ENCODE measurements at places on chromosomes 2 and 18.

DNA sequence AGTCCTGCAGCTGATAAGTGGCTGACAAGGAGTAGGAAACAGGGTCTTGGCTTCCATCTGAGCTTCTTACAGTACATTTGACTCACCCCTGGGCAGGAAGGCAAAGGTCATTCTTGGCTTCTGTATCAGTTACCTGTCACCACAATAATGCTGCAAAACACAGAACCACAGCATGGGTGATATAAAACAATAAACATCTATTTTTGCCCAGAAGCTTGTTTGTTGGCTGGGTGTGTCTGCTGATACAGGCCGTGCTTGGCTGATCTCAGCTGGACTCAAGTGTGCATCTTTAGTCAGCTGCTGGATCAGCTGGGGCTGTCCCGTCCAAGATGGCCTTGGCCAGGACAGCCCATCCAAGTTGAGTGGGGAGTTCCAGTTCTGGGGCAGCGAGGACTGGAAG, 34.7 kb downstream of the ONECUT2 start:
- DNase-seq: no peak

DNA sequence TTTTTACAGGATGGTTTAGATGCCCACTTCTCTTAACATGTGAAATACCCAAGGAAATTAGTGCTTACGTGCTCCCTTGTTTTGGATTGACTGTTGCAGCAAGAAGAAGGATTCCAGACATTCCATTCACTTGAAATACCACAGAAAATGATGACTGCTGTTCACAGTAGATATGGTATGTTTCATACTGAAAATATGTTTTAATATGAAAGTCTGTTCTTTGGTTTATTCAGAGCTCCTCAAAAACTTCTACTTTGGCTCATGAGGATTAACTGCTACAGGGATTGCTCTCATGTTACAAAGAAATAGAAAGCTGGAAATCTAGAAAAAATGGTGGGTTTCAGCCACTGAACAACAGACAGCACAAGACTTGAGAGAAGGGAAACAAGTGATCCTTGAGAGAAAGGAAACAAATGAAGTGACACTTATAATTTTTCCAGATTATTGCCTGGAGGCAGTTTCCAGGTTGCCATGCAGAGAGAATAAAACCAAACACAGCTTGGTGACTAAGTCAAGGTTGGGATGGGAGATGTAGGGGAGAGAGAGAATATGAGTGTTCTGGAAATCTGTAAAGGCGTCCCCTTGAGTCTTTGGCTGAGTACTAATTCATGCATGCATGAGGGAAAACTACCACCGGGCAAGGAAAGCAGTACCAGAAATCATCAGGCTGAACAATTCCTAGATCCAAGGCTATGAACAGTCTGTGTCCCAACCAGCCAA, 348.1 kb downstream of the CLIP4 start:
- DNase-seq: no peak

GRCh38 chr2:205539603-205540002, 142.7 kb upstream of the NRP2 start:
- DNase-seq: no peak

DNA sequence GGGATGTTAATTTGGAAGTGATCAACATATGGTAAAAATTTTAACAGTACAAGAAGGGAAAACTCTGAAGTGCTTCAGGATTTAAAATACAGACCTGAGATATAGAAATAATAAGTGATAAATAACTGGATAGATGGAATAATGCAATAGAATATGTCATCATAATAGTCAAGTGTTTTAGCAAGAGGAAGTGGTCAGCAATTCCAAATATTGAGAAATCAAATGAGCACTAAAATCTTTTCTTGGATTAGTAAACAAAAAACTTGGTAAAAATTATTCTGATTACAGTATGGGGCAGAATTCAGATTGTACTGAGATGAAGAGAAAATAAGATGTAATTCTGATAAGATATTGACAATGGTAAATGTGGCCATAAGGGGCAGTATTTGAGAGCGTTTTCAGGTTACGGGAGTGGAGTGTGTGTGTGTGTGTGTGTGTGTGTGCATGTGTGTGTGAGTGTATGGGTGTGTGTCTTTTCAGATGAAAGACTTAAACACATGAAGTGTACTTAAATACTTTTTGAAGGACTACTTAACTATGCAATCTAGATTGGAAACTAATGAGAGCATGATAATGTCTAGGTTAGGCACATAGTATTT, 217.9 kb upstream of the ITGA4 start:
- DNase-seq: no peak

GRCh38 chr18:70256994-70257393, 31.9 kb upstream of the SOCS6 start:
- no peak for DNase-seq
